CD8-positive, alpha-beta memory T cell (primary cell): ENCODE measurements at places on chromosomes 1 and 21.

DNA sequence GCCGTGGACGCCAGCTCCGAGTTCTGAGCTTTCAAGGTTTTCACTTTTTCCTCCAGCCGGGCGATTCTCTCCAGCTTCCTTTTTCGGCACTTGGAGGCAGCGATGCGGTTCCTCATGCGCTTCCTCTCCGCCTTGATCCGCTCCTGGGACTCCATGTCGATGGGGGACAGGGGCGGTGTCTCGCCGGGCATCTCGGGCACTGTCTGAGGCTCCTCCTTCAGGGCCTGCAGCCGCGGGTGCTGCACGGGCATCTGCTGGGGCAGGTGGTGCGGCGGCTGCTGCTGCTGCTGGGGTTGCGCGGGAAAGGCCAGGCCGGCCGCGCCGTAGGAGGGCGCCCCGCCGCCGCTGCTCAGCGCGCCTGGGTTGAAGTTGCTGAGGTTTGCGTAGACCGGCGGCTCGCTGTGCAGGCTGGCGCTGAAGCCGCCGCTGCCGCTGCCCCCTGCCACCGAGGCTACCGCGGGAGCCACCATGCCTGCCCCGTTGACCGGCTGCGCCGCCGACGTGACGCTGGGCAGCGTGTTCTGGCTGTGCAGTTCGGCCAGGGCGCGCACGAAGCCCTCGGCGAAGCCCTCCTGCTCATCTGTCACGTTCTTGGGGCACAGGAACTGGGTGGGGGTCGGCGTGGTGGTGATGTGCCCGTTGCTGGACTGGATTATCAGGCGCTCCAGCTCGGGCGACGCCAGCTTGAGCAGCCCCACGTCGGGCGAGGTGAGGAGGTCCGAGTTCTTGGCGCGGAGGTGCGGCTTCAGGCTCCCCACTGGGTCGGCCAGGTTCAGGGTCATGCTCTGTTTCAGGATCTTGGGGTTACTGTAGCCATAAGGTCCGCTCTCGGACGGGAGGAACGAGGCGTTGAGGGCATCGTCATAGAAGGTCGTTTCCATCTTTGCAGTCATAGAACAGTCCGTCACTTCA, 1.4 kb downstream of the JUN start:
- peak; percentile 58 for DNase-seq

DNA sequence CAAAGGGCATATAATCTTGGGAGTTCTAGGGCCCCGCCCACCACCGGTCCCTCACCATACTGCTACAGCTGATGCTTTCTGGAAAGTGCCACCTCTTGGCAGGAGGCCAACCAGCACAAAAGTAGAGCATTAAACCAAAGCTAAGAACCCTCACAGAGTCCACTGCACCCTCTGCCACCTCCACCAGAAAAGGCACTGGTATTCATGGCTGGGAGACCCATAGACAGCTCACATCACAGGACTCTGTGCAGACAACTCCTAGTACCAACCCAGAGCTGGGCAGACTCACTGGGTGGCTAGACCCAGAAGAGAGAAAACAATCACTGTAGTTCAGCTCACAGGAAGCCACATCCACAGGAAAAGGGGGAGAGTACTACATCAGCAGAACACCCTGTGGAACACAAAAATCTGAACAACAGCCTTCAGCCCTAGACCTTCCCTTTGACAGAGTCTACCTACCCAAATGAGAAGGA, 10.8 kb downstream of the THEM4 start:
- peak; percentile 73 for DNase-seq

- no peak for DNase-seq
These were observed 7.3 kb downstream of the EDEM3 start for GRCh38 chr1:184747089-184747955.

DNA sequence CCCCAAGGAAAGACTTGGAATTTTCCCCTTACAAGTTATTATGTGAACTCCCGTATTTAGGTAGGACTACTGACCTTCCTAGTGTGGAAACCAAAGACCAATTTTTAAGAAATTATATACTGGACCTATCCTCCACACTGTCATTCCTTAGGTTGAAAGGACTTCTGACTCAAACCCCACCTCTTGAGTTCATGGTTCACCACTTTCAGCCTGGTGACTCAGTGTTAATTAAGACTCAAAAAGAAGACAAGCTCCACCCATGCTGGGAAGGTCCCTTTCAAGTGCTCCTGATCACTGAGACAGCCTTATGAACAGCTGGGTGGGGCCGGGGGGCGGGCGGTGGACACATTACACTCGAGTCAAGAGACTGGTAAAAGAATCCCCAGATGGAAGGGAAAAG, 113.2 kb downstream of the LRRC53 start:
- no peak for DNase-seq

- no peak for DNase-seq
These were observed 21.0 kb downstream of the B3GALT5 start for GRCh38 chr21:39633770-39634181.

DNA sequence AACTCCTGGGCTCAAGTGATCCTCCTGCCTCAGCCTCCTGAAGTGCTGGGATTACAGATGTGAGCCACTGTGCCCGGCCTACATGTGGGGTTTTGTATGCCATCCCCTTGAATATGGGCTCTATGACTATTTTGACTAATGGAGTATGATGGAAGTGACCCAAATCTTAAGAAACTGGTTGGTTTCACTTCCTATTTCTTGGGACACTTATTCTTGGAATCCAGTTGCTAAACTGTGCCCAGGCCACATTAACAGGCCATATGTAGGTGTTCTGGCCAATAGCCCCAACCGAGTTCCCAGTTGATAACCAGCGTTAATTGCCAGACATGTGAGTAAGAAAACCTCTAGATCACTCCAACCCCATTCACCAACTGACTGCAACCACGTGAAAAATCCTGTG, 36.3 kb upstream of the CLIC4 start:
- DNase-seq, result no peak

GRCh38 chr21:16969636-16970035, 543.2 kb upstream of the CXADR start:
- no peak for DNase-seq

- DNase-seq, result no peak
These were observed 30.0 kb upstream of the RGS4 start for GRCh38 chr1:163038928-163039706.

DNA sequence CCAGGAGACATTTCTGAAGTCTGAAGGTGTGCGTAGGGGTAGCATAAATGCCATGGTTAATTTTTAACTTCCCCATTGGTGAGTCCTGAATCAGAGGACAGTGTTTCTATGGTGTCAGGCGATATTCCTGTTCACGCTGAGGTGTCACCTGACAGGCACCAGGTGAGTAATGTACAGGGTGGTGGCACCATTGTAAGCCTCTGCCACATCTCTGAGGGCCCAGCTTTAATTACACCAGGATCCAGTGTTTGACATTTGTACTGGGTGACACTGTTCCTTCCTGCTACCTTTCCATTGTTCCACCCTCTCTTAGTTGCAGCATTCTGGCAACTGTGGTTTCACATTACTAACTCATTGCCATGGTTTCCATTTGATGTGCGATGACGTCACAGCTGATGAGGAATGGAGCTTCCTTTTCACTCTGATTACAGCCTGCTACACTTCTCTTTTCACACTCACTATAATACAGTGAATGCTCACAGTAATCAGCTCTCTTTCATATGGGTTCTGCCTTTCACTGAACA, 40.6 kb upstream of the MARK1 start:
- DNase-seq, result no peak

- DNase-seq, result no peak
These were observed 13.8 kb downstream of the NPHP4 start for GRCh38 chr1:5978452-5978851.

DNA sequence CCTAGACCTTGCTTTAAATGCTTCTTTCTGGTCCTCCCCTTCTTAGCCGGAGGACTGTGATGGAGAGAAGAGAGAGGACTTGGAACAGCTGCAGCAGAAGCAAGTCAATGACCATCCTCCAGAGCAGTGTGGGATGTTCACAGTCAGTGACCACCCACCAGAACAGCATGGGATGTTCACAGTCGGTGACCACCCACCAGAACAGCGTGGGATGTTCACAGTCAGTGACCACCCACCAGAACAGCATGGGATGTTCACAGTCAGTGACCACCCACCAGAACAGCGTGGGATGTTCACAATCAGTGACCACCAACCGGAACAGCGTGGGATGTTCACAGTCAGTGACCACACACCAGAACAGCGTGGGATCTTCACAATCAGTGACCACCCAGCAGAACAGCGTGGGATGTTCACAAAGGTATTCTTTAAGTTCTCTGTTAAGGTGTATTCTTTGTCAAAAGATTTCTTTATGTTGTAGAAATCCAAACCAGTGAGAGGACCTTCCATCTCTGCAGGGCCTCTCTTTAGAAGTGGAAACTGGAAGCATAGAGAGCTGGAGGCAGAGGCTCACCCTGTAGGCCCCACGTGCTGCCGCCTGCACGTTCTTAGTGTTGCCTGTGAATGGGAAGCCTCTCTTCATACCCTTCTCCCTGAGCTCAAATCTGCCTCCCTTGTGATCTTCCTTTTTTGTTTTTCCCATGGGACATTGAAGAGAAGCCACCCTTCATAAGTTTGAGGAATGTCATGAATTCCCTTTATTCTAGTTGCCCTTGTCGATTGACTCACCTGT, 10.6 kb downstream of the PCNT start:
- no peak for DNase-seq

- no peak for DNase-seq
These were observed 15.0 kb downstream of the QSOX1 start for GRCh38 chr1:180169640-180170195.

DNA sequence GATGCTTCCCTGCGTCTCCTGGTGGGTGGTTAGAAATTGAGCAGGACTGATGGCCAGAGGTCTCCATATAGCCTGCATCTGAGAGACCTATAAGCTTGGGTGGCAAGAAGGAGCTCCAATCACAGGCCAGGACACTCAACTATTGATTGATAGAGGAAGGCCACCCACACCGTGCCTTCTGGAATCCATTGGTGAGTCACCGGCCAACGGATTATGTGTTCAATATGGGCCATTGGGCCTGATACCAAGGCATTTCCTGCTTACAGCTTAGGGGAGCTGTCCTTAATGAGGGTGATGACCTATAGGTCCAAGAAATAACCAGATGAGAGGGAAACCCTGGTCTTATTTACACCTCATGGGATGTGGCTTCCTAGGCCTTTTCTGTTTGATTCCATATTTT, 115.1 kb downstream of the PLPP3 start:
- DNase-seq, result no peak

- no peak for DNase-seq
These were observed 7.0 kb upstream of the DPT start for GRCh38 chr1:168735974-168736373.

GRCh38 chr1:67169496-67169895, 3.2 kb downstream of the IL23R start:
- no peak for DNase-seq

DNA sequence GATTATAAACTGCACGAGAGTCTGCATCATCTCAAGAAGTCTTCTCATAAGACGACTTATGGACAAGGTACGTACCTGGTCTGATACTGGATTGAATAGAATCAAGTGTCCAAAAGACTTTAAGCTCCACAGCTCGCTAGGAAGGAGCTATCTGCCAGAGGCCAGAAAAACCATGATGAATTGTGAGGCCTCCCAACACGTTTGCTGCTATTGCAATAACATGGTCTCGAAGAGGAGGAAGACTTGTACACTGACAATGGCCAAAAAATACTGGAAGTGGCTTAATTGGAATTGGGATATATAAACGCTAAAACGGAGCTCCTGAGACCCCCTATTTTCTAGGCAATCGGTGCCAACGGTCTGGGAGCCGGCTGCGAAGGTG, 534 bp downstream of the DNAJC28 start:
- no peak for DNase-seq

GRCh38 chr1:156346636-156347035, 8.3 kb downstream of the TSACC start:
- no peak for DNase-seq

GRCh38 chr1:178465011-178465410, 31.8 kb downstream of the CLEC20A start:
- DNase-seq, result no peak

GRCh38 chr21:31772674-31773555, 41.0 kb upstream of the SCAF4 start:
- no peak for DNase-seq

DNA sequence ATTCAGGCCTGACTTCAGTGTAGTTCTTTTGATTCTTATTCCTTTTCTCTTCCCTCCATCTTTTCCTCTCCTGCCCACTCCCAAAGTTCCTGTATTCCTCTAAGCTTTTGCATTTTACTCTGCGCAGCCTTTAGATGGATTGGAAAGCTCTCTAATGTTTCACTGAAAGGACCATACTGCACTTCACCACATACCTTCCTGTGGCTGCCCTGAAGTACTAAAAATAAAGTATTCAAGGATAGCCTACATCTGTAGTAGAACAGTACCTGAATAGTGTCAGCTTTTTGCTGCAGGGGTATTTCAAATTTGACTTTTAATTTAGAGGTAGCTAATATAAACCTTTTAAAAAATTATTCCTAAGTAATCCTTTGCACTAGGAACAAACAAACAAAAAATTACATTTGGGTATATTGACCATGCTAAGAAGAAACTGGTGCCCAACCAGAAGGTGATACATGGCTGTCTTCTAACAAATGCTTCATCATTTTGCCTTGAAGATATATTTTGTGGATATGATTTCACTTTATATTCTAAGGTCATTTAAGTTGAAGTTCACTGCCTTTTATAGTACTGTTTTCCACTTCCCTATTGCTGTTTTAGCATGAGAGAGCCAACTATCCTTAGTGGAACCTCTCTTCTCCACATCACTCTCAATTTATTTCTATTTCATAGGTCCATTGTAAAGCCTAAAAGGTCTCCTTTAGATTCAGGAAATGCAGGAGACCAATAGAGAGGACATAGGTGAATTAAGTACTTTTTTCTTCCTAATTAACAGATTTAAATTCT, 22.8 kb downstream of the FAM20B start:
- DNase-seq, result no peak

- DNase-seq, result no peak
These were observed 68.3 kb downstream of the CLIC6 start for GRCh38 chr21:34737115-34737514.

DNA sequence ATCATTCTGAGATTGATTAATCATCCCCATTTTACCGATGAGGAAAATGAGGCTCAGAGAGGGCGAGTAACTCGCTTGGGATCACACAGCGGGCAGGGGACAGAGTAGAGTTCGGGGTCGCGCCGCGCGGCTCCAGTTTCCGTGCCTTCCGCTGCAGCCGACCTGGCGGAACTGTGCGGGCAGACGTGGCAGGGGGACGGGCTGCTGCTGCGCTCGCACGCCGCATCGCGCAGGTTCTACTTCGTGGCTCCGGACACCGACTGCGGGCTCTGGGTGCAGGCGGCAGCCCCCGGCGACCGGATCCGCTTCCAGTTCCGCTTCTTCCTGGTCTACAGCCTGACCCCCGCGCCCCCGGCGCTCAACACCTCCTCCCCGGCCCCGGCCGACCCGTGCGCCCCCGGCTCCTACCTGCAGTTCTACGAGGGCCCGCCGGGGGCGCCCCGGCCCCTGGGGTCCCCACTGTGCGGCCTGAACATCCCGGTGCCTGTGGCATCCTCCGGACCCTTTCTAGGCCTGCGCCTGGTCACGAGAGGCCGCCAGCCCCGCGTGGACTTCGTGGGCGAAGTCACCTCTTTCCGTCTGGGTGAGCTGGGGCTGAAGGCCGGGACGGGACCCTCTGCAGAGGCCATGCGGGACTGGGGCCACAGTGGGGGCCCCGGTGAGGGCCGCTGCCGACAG, 2.3 kb downstream of the LDLRAD2 start:
- peak; percentile 3 for DNase-seq

- no peak for DNase-seq
These were observed 79.4 kb downstream of the MACF1 start for GRCh38 chr1:39283858-39284257.
